ENCODE measurements at places on chromosomes 6 and 20.

DNA sequence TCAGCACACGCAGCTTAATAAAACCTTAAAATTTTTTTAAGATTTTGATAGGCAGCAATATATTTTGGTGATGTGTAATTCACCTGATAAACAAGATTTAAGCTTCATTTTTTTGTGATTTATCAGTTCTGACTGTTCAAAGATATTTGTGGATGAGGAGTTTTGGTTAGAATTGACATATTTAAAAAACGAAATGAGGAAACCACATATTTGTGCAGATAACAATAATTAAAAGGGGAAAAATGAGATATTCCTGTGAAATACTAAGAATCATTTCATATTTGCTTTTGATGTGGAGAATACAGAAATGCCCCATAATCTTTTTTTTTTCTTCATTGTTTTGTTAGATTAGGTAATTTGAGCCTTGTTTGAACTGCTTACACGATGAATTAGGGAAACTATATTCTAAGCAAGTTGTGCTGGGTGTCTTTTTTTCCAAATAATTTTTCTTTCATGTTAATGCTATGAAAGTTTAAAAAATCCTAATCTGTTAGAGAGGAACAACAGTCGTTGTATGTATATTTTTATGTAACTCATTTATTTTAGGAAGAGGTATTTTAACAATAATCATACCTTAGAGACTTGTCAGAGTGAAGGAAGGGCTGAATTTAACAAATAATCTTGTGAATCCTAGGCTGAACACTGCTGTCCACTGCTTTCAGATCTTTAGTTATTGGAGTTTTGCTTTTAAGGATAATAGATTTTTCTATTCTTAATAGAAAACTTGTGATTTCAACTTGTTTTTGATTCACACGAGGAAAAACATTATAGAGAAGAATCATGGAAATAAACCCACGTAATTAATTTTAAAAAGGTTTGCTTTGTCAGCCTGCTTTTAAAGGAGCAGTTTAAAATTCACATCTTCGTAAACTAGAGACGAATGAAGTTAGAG, 4.0 kb downstream of the ARID1B start:
- DNase-seq, result no peak

DNA sequence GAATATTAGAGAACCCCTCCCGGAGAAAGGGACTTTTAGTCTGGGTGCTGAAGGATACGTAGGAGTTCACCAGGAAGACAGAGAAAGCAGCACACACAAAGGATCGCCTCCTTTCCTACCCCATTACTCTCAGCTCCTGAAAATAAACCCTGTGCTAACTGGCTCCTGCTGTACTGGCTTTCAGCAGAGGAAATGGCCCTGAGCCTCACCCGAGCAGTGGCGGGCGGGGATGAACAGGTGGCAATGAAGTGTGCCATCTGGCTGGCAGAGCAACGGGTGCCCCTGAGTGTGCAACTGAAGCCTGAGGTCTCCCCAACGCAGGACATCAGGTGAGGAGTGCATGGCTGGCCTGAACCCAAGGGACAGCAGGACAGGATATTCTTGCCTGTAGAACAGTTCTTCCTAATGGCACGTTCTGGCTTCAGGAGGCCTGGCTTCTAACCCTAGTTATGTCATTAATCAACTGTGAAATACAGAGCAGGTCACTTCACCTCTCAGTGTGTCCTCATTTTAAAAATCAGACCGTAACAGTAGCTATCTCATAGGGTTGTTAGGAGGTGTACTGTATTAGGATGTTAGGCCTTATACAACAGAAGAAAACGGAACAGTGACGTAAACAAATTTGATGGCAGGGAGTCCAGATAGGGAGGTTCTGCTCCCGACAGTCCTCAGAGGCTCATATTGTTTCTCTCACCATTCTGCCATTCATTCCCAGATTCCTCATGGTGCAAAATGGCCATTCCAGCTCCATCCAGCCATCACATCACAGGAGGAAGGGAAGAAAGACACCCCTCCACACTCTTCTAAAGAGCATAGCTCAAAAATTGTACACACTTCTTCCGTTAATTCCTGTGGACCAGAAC, 1.8 kb downstream of the RBCK1 start:
- DNase-seq, result no peak

DNA sequence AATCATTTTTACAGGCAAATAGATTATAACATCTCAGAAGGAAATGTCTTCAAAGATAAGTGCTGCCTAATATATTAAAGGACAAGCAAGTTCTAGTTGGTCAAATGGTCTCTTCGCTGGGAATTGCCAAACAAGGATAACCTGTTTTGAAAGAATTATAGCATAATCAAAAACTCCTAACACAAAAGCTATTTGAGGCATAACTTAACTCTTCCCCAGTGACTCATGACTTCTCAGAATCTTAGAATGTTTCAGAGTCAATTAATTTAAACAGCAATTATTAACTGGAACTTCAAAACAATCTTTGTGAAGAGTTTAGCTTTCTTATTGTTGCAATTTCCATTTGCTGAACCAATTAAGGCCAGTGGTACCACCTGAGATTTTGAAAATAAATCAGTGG, 126.6 kb downstream of the MTFR2 start:
- no peak for DNase-seq

DNA sequence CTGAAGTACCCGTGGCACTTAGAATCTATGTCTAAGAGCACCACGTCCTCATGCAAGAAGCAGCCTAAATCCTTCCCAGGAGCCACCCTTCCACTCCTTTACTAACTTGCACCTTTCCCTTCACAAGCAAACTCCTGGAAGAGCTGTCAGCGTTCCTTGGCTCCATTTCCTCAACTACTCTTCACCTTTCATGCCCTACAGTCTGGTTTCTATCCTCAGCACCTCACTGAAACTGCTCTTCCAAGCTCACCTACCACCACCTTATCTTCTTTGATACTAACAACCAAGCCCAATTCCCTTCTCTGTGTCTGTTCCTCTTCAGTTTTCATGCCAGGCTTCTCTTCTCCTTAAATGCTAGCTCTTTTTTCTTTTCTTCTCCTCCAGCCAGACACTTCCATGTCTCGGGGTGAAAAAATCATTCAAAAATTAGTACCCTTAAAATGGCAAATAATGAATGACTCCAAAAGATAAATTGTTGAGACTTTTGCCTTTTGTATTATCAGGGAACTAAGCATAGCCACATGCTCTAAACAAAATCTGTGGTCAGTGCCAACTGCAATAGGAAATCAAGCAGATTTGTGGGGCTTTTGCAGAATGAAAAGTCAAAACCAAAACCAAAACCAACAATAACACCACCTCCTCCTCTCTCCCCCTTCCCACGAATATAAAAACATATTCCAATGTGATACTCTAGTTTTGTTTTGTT, 149.6 kb upstream of the KCNK16 start:
- no peak for DNase-seq

DNA sequence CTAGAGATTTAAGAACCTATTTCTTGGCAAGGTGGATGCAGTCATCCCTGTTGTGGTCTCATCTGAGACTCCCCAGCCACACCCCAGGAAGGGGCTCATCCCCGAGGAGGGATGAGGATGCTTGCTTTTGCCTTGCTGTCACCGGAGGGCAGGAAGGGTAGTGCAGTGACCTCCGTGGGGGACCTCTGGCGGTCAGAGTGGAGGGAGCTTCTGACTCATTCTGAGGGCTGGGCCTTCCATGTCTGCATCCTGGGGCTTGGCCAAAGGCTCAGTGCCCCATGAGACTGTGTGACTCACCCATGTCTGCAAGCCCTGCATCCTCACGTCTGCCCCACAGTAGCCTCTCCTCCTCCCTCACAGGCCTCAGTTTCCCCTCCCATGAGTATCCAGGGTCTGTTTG, 38.7 kb downstream of the UQCC2 start:
- DNase-seq, result peak; percentile 85

All from RCC 7860 (cell line).